ENCODE measurements at places on chromosomes 2 and 18.

DNA sequence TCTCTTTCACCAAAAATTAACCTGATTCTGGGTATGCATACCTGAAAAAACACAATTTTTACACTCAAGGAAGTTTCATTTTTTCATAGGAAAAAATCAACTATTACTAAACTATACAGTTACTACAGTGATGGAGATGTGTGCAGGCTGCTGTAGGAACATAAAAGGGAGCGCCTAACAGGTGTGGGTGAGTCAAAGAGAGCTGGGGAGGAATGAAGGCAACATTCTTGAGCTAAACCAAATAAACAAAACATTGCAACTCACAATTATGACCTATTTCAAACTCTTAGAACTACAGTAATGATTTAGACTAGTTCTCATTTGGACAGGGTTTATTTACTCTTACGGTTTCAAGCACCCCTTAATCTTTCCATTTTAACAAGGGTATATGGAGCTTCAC lies 13.4 kb upstream of the CLASP1 start:
- DNase-seq, result no peak

DNA sequence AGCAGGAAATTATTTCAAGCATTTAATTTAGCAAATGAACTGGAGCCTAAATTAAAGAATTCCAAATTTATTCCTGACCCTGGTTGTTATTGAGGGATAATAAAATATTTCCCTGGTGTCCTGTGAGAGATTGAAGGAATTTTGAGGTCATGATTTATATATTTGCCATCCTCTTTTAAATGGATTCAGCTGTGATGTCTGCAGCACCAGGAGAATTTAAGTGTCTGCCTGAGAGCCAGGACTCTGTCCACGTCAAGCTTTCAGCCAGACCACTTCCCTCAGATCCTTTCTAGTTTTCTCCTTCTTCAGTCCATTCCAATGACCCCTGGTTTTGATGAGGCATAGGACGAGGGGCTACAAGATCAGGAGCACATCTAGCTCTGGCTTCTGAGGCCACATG lies 59.9 kb downstream of the INO80C start:
- no peak for DNase-seq

DNA sequence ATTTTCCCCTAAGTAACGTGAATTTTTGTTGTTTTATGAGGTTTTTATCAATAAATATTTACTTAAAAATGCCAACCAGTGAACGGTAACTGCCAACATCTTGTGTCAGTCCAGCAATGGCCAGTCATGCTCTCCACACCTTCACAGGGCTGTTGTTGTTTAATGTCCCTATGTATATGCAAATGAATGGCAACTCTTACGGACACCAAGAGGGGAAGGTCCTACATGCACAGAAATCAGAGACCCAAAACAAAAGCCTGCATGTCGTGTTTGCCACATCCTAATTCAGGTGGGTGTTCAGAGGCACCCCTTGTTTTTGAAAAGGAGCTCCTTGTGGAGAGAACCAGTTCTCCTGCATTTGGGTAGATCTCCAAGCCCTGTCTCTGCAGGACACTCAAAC lies 4.8 kb upstream of the FTCDNL1 start:
- no peak for DNase-seq

DNA sequence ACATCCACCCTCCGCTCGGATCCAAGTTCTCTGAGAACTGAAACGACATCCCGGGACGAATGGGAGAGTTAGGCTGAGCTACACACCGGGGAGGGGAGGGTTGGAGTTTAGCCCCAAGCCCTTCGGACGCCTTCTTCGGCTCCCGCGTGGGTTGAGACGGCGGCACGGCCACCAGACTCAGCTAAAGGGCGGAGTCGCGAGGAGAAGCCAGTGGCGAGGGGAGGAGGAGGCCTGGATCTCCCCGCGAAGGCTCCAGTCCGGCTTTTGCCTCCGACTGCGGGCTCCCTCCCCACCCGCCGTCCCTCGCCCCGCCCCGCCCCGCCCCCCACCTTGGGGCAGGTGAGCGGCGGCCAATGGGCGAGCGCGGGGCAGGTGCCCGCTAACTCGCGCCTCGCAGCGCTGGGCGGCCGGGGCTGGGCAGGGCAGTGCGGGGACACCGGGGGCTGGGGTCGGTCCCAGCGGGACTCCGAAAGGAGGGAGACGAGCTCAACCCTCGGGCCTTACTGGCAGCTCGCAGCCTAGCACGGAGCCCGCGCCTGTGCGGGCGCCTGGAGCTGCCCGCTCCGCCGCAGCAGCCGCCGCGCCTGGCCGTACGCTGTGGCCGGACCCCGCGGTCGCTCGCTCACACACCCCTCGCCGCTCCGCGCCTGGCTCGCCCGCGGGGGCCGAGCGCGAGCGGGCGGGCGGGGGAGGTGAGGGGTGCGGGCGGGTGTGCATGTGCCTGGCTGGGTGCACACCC lies at the start of gene EMX1:
Gene EMX1 (plus strand): TSS at position 382 of the 739 bp plus-strand sequence. CDS start 334 bp downstream, at position 716.
- DNase-seq, result peak; percentile 83

DNA sequence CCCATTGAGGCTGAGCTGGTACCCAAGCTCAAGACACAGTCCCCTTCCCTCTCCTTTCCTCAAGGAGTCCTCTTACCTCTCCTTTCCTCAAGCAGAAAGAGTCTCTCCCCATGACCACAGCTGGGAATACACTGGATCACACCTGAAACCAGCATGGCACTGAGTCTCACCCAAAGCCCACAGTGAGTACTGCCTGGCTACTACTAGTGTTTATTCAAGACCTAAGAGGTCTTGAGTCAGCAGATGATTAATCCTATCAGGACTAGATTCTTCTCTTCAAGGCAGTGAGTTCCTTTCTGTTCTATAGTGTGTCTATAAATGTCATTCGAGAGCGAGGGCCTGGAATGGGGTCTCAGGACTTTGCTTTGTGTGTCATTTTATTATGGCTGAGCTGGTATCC lies 111.4 kb downstream of the METTL4 start:
- no peak for DNase-seq

Data from LoVo (cell line).